ENCODE measurements at places on chromosomes 3 and 15.

GRCh38 chr3:122307976-122308375, 17.1 kb upstream of the CSTA start:
- no peak for DNase-seq

DNA sequence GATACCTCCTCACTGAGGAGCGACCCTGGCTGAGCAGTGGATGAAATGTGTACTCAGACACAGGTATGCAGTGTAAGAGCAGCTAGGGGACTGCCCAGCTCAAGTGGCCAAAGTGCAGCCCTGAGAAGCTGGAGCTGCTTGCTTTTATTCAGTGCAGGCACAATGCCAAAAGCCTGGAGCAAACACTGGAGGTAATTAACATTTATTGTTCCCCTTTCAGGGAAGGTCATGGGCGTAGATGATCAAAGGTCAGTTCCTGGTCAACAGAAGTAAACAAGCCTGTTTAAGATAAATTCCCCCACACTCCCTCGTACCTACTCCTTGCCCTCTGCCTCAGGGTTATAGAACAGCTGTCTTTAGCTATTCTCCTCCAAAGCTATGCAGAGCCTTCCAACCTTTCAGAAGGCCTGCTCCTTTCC, 17.5 kb downstream of the PLA2G4F start:
- DNase-seq, result no peak

DNA sequence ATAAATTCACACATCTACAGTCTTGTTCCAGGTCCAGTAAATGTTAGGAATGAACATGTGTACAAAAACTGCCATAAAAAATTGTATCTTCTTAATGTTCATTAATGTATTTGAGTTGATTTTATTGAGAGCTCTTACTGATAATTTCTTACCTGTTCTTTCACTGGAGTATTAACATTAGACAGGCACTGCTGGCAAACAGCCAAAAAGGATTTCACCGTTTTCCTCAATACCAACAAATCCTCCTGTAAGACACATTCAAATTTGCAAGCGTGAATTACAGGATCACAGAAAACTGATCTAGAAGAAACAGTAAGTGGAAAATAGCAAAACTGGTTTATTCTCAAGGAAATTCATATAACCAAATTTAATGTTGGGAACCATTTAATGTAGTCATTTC, 127.4 kb downstream of the PCCB start:
- no peak for DNase-seq

DNA sequence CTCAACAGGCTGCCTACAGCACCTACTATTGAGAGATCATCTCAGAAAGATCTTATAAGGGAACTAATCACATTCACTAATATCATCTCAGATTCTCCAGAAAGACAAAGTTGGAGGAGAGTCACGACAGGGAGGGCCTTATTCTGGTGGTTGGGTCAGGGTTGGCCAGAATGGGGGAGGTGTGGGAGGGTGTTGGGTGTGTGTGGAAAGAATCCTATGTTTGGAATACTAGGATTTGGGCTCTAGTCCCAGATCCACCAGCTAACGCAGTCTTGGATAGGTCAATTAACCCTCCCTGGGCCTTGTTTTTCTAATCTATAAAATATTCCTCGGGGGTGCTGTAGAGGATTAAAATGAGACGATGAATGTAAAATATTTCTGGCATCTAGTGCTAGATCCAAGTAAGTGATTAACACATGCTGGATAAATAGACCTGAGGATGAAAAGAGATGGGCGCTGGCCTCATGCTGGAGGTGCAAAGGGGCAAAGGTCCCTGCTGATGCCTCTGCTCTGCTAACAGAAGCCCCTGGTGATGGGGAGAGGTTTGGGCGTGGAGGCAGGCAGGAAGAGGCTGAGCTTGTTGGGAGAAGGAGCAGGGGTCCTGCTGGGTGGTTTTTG, 67.6 kb upstream of the ETV5 start:
- DNase-seq, result no peak

GRCh38 chr3:30649572-30650318, 43.3 kb downstream of the TGFBR2 start:
- DNase-seq, result no peak

GRCh38 chr3:13480340-13481318, 523 bp downstream of the HDAC11 start:
- DNase-seq, result peak; percentile 61
